Activated CD8-positive, alpha-beta memory T cell treated with anti-CD3 and anti-CD28 coated beads for 4 hours (primary cell): ENCODE measurements at places on chromosomes 2 and 18.

DNA sequence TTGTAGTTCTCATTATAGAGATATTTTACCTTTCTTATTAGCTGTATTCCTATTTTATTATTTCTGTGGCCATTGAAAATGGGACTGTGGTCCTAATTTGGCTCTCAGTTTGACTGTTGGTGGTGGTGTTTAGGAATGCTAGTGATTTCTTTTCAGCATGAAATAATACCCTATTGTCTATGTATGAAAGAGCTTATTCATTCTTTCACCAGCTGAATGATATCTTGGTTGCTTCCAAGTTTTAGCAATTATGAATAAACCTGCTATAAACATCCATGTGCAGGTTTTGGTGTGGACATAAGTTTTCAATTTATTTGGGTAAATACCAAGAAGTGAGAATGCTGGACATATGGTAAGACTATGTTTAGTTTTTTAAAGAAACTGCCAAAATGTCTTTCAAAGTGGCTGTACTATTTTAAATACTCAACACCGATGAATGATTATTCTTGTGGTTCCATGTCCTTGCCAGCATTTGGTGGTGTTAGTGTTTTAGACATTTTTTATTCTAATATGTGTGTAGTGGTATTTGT is 501.6 kb upstream of the GYPC start:
- no peak for DNase-seq

GRCh38 chr18:57792631-57793301 is 10.3 kb downstream of the ATP8B1 start:
- DNase-seq: no peak

DNA sequence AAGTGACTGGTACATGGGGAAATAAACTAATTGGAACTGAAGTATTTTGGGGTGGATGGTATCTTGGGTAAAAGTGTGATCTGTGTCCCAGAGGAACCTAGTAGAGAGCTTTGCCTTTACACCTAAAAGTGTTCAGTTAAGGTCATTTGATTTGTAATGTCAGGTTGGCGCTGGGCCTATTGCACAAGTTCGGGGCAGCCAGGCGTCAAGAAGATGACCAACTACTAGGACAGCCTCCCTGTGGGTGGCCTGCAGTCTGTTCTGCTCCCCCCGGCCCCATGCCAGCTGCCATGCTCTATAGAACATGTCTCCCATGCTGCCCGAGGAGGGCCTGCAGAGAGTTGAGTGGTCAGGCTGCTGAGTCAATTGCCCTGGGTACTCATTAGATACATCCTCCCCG is 10.1 kb downstream of the RRM2 start:
- DNase-seq: no peak

- no peak for DNase-seq
Measured at GRCh38 chr2:29255004-29255403, 139.8 kb downstream of the CLIP4 start.

DNA sequence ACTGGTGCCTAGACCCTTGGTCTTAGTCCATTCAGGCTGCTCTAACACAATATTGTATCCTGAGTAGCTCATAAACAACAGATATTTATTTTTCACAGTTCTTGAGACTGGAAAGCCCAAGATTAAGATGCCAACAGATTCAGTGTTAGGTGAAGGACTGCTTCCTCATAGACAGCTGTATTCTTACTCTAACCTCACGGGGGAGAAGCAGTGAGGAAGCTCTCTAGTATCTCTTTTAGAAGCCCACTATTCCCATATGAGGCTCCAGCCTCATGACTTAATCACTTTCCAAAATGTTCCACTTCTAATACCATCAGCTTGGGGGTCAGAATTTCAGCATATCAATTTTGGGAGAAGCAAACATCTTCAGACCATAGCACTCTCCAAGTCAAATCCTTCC is 833.4 kb downstream of the LRRTM4 start:
- no peak for DNase-seq

DNA sequence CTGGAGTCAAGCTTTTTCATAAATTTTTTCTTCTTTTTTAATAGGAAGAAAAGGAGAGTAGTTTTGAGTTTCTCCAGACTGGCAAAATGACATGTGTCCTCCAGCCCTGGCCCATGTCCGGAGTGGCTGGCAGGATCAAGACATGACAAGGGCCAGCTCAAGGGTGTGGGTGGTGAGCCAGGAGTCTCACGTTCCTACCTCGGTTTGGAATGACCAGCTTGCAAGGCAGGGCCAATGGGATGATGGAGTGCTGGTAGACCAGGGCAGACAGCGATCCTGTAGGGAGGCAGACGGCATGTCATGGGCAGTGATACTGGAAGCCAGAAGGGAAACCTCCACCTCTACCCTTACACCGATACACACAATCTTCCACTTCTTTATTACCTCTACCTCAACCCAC is 190.6 kb downstream of the TNS1 start:
- DNase-seq: no peak

- DNase-seq: no peak
Measured at GRCh38 chr18:12420821-12421421, 13.2 kb downstream of the PRELID3A start.
